ENCODE measurements at places on chromosomes 3 and 15.
A peak's percentile ranks its signal among the peaks of the same experiment; 100 is the strongest.

- no peak overlapping the region for H3K4me3 ChIP-seq
- DNase-seq = no peak
- H3K27me3 ChIP-seq = no peaks in the 10 kb centered on the region
- no peaks in the 10 kb centered on the region for H3K4me1 ChIP-seq
- no peaks in the 10 kb centered on the region for H3K36me3 ChIP-seq
Measured at GRCh38 chr15:92062505-92062904, 209.0 kb downstream of the SLCO3A1 start.

DNA sequence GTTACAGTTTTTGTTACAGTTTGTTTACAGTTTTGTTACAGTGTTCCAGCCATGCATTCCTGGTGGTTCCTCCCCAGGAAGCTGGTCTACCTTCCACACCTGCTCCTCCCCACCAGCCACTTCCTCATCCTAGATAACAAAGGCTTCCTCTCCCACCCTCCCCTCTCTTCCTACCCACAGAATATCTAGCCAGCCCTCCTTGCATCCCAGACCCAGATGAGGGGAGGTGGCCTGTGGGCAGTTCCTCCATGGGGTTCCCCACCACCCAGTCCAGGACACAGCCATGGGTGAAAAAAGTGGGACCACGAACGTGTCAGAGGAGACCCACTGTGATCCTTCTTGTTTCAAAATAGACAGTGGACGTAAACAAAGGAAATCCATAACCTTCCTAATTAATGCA, 122.8 kb upstream of the ABHD17C start:
- peaks cover 6% of the 10 kb centered on the region for H3K27me3 ChIP-seq
- no peak overlapping the region for H3K27ac ChIP-seq
- no peak overlapping the region for H3K4me3 ChIP-seq
- DNase-seq = no peak
- H3K4me1 ChIP-seq = peaks cover 3% of the 10 kb centered on the region

DNA sequence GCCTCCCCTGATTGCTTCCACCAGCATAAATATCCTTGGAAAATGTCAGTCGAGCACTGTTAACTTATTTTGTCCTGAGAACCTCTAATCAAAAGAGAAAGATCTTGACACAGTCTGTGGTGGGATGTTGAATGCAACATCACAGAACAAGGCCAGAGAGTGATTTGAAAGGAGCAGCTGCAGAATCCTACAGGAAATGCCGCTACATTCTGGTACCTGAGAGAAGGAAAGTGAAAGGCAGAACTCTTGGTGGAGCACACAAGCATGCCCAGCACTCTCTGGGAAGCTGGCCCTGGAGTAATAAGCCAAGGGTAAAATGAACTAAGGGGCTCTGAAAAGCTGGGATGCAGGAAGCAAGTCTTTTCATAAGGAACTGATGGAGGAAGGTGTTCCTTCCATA, 75.8 kb downstream of the CBLB start:
- H3K27ac ChIP-seq = no peak overlapping the region
- no peaks in the 10 kb centered on the region for H3K36me3 ChIP-seq
- H3K4me1 ChIP-seq = peaks cover 5% of the 10 kb centered on the region
- no peaks in the 10 kb centered on the region for H3K27me3 ChIP-seq
- DNase-seq = no peak
- no peak overlapping the region for H3K4me3 ChIP-seq

DNA sequence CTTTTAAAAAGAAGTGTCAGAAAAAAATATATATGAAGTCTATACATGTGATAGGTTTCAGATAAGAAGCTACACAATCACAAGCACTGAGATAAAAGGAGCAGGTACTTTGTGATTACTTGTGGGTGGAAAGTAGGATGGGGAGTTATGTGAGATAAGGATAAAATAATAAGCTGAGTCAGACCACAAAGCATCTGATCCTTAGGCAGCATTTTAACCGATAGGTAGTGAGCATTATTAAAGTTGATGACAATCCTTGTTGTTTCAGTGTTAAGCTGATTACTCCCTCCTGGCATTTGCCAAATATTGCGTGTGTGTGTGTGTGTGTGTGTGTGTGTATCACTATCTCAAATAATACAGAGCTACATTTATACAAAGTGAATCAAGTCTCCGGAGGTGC, 483.1 kb downstream of the NAALADL2 start:
- peaks cover 9% of the 10 kb centered on the region for H3K4me1 ChIP-seq
- no peak overlapping the region for H3K4me3 ChIP-seq
- H3K36me3 ChIP-seq = no peaks in the 10 kb centered on the region
- DNase-seq = no peak
- H3K27me3 ChIP-seq = no peaks in the 10 kb centered on the region

GRCh38 chr15:58352026-58352929, 79.5 kb upstream of the LIPC start:
- H3K27me3 ChIP-seq = peaks cover 11% of the 10 kb centered on the region
- H3K4me3 ChIP-seq = no peak overlapping the region
- H3K4me1 ChIP-seq = no peaks in the 10 kb centered on the region
- no peak for DNase-seq
- no peak overlapping the region for H3K27ac ChIP-seq

DNA sequence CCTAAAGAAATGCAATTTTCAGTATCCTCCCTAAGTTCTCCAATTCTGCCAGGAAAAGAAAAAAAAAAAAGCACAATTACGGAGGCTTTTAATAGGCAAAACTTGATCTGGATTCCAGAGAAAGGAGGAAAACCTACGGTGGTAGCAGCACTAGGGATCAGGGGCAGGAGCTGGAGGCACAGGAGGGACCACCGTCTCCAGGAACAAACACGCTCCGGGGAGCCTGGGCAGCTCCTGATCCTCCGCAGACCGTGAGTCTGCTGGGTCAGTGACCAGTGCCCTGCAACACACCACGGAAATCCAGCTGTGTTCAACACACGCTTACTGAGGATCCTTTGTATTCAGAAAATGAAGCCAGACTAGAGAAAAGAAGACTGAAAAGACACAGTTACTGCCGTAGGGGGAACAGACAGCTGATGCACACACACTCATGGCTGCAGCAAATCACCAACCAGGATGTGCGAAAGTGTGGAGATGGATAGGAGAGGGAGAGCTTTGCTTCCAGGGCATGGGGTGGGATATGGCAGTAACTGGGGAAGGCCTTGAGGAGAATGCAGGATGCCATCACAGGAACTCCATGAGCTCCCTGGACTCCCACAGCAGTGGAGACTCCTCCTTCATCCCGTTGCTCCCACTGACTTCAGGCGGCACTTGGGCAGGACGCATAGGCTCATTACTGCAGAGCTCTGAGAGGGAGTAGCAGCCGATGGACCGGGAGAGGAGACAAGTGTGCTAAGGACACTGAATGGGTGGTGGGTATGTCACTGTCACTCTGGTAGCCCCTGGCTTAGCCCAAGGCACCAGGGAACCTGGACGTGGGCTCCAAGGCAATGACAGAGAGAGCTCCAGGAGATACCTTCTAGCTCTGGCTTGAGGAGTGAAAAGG, 167.0 kb downstream of the ATP10A start:
- H3K4me1 ChIP-seq = no peaks in the 10 kb centered on the region
- no peaks in the 10 kb centered on the region for H3K27me3 ChIP-seq
- H3K4me3 ChIP-seq = no peak overlapping the region
- H3K36me3 ChIP-seq = no peaks in the 10 kb centered on the region
- no peak overlapping the region for H3K27ac ChIP-seq

GRCh38 chr3:46857485-46858341, 5.5 kb downstream of the MYL3 start:
- H3K4me1 ChIP-seq = no peaks in the 10 kb centered on the region
- peaks cover 5% of the 10 kb centered on the region for H3K27me3 ChIP-seq
- no peak for DNase-seq
- H3K27ac ChIP-seq = no peak overlapping the region

GRCh38 chr3:94616833-94617232, 554.0 kb downstream of the NSUN3 start:
- no peaks in the 10 kb centered on the region for H3K36me3 ChIP-seq
- no peak overlapping the region for H3K4me3 ChIP-seq
- no peaks in the 10 kb centered on the region for H3K27me3 ChIP-seq
- H3K4me1 ChIP-seq = no peaks in the 10 kb centered on the region
- no peak for DNase-seq

DNA sequence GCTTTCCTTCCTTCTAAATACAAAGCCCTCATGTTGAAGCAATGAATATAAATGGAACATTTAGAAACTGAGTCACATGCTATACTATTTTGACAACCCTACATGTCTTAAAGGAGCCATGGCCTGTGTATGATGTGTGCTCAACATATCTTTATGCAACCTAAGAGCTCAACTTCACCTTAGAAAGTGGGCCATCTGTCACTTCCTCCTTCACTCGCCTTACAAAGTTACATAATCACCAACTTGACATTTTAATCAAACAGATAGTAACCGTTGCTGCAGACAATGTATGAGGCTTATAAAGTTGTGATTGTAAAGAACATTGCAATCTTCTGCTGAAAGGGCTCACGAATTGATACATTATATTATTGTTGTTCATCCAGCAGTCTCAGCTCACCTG, 163.6 kb downstream of the SERPINI1 start:
- H3K4me1 ChIP-seq = no peaks in the 10 kb centered on the region
- H3K27ac ChIP-seq = no peak overlapping the region
- no peak for DNase-seq
- H3K27me3 ChIP-seq = no peaks in the 10 kb centered on the region

DNA sequence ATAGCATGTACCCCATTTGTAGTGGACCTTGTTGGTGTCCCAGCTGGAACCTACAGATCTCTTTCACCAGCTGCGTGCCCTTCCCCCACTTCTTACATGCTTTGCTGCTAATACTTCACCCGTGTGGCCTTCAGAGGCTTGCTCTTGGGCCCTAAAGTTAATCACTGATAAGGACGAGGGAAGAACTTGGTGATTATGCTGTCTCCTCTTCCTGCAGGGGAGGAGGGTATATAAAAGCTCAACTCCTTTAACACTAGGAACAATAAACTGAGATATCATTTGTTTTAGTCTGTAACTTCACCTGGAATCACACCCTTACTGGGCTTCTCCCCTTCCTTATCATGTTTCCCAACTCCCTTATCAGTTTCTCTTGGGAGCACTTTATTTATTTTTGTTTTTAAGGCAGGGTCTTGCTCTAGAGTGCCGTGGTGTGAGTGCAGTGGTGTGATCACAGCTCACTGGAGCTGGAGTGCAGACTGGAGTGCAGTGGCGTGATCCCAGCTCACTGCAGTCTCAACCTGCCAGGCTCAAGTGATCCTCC, 43.2 kb upstream of the PIK3R4 start:
- H3K27me3 ChIP-seq = peaks cover 4% of the 10 kb centered on the region
- DNase-seq = no peak
- no peaks in the 10 kb centered on the region for H3K36me3 ChIP-seq
- no peak overlapping the region for H3K4me3 ChIP-seq
- H3K4me1 ChIP-seq = no peaks in the 10 kb centered on the region

GRCh38 chr3:181458857-181459256, 252.9 kb upstream of the SOX2 start:
- H3K36me3 ChIP-seq = no peaks in the 10 kb centered on the region
- no peak overlapping the region for H3K27ac ChIP-seq
- no peaks in the 10 kb centered on the region for H3K4me1 ChIP-seq

DNA sequence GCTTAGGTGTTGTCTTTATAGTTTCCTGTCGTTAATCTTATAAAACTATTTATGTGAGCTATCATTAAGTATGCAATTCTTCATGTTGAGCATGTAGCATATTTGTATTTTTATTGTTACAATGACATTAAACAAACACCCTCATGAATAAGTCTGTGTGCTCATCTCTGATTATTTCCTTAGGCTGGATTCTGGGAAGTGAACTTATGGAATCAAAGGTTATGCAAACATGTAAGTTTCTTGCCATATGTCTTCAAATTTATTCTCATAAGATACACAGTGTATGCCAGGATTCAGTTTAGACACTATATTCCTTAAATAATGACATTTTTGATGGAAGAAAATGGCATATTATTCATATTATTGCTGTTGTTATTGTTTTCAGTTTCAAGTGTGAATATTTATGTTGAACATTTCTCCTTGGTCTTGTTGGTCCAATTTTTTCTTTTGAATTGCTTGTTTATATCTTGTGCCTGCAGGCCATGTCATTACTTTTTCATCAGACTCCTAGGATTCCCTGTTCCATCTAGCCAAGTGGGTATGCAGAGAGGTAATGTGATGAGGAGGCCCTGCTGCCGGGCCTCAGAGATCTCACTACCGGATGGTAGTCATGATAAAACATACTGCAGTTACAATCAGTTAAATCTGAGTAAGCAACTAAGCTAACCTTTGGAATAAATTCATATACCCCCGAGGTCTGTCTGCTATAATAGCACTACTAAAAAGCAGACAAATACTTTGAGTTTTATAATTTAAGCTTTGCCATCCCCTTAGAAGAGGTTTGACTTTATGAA, 684.3 kb upstream of the SGO1 start:
- DNase-seq = no peak
- H3K4me3 ChIP-seq = no peak overlapping the region
- no peaks in the 10 kb centered on the region for H3K36me3 ChIP-seq
- no peaks in the 10 kb centered on the region for H3K27me3 ChIP-seq
- H3K4me1 ChIP-seq = no peaks in the 10 kb centered on the region

- no peak overlapping the region for H3K27ac ChIP-seq
- H3K36me3 ChIP-seq = no peaks in the 10 kb centered on the region
- no peak overlapping the region for H3K4me3 ChIP-seq
Measured at GRCh38 chr3:181329024-181329423, 339.5 kb upstream of the DNAJC19 start.

GRCh38 chr15:99282121-99282520, 30.8 kb downstream of the LRRC28 start:
- no peaks in the 10 kb centered on the region for H3K36me3 ChIP-seq
- peaks cover 15% of the 10 kb centered on the region for H3K4me1 ChIP-seq
- peak; percentile 12 for DNase-seq

DNA sequence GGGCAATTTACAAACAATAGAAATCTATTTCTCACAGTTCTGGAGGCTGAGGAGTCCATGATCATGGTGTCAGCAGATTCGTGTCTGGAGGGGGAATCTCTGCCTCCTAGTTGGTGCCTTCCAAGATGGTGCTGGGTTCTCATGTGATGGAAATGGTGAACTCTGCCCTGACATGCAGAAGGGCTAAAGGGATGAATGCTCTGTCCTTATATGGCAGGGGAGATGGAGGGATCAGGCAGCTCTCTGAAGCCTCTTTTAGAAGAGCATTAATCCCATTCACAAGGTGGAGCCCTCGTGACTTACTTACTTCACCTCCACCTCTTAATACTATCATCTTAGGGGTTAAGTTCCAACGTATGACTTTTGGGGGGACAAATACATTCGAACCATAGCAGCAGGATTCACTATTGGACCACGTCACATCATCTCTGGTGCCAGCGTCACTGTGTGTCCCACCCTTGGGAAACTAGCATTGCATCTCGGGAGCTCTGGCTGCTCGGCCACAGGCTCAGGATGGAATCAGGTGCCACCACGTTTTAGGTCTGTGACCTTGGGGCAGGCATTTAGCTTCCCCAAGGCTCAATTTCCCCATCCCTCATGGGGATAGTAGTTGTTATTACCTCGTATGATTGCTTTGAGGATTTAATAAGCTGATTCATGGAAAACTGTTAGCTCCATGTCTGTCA, 53.0 kb downstream of the SV2B start:
- DNase-seq = no peak
- no peak overlapping the region for H3K4me3 ChIP-seq
- no peaks in the 10 kb centered on the region for H3K36me3 ChIP-seq
- no peaks in the 10 kb centered on the region for H3K4me1 ChIP-seq
- H3K27me3 ChIP-seq = no peaks in the 10 kb centered on the region

DNA sequence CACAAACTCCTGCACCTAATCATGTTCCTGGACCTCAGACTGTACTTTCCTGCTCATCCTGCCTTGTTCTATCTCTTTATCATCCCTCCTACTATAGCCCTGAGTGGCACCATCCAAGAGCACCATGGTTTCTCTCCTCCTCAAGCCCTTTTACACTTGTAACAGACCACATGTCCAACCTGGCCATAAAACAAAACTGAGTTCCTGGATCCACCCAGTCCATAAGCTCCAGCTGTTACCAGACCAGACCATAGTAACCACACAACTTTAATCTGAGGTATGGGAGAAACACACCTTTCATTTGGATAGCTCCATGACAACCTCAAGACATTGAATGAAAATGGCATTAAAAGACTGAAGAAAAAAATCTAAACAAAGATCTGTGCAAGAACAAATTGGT, 9.1 kb downstream of the TM4SF18 start:
- H3K4me3 ChIP-seq = no peak overlapping the region
- no peaks in the 10 kb centered on the region for H3K27me3 ChIP-seq
- no peak overlapping the region for H3K27ac ChIP-seq
